Inflammatory macrophage (primary cell): ENCODE measurements at places on chromosomes 12 and 14.

DNA sequence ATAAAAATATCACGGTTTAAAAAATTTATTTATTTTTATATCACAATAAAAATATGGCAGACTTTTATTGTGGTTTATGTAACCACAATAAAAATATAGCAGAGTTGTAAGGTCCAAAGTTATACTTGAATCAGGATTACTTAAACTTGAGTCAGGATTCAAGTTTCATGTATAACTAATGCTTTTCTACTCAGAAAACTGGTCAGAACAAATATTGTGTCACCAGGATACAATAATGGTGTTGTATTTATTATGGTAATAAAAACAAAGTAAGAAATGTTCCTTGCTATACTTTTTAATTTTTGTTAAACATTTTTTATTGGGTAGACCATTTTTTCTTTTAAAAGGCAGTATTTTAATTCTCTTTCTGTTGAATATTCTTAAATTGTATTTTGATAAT, 29.2 kb upstream of the EPS8 start:
- DNase-seq, result no peak

- DNase-seq, result no peak
Observed at GRCh38 chr12:53722450-53723041, 4.7 kb downstream of the CALCOCO1 start.

- DNase-seq, result no peak
Observed at GRCh38 chr12:52338241-52338960, 17.2 kb upstream of the KRT83 start.

DNA sequence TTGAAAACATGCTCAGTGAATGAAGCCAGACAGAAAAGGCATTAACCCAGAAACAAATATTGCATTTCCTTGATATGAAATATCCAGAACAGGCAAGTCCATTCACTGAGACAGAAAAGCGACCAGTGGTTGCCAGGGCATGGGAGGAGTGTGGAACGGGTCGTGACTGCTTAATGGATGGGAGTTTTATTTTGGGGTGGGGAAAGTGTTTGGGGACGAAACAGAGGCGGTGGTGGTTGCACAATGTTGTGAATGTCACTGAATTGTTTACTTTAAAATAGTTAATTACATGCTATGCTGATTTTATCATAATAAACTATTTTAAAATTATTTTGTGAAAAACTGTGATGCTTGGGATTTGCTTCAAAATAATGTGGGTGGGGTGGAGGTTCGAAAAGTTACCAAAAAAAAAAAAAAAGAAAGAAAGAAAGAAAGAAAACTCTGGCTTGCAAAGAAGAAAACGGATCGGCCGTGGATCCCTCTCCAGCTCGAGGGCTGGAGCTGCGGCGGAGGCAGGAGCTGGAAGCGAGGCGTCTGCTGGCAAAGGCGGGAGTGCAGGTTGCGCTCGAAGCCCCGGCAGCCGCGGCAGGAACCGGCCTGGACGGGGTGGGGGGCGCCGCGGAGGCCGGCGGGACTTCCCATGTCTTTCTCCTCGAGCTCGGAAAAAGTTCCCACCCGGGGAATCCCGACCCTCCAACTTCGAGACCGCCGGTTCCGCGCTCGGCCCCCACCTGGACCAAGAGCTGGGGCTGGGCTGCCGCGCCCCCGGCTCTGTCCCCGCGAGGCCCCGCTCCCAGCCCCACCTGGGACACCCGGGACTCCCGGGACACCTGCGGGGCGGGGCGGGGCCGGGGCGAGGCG, 524 bp upstream of the P2RX2 start:
- DNase-seq, result no peak

GRCh38 chr12:49534731-49535278, 4.0 kb upstream of the KCNH3 start:
- no peak for DNase-seq

- peak; percentile 91 for DNase-seq
Observed at GRCh38 chr14:93940437-93940836, 13.3 kb downstream of the FAM181A start.

DNA sequence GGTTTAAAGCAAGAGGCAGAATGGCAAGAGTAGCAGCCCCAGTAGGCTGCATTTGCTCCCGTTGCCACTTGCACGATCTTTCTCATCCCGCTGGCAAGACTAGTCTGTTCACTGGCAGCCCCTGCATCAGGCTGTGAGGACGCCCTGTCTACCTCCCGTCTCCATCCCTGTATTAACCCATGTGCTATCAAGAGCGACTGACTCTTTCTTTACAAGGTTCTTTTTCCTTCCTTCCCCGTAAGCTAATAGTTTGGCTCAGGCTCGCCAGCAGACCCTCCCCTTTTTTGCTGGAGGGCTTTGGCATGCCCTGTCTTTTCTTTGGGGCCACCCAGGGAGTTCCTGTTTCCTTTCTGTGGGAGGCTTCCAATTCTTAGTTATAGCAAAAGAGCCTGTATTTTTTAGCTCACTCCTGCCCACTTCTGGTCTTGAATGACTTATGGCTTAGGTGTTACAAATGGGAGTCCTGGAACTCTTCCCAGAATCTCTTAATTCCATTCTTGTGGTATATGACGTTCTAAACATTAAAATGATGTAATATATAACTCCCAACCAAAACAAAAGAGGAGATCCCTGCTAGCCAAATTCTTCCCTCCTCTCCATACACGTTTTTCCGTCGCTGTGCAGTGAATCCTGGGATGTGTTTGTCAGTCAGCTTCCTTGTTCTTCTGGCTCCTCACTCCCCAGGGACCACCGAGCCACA, 149.0 kb downstream of the PRKCH start:
- DNase-seq, result no peak

- DNase-seq, result no peak
Observed at GRCh38 chr12:124314766-124315165, 19.9 kb downstream of the RFLNA start.

GRCh38 chr12:56411781-56412639, 37.2 kb downstream of the TIMELESS start:
- DNase-seq, result no peak

DNA sequence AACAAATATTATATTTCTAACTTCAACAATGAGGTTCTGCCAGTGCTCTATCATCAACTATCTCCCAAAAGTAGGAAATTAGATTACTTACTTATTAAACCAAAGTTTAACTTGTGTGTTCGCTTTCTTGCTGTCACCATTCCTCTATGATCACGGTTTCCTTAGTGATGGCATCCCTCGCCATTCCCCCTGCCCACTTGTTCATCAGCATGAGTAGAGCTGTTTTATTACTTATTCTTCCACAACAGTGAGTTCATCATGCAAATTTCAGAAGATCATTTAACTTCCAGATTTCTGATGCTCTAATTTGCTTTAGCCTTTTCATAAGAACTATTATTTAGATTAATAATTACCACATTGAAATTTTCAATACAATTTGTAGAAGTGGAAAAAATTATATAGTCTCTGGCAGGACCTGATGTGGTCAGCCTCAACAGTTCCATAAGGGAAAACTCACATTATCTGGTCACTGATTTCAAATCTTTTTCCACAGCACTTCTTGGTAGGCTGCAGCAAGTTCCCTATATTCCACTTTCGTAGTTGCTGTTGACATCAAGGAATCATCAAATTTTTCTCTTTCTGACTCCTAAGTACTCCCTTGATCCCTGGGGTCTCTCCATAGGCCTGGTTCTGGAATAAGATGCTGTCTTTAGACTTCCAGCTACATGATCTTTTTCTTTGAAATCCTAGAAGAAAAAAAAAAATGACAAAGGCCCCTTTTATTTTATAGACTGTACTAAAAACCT, 174.6 kb downstream of the RASSF9 start:
- DNase-seq, result no peak

- DNase-seq, result no peak
Observed at GRCh38 chr14:74507085-74507484, 13.5 kb downstream of the ISCA2 start.

GRCh38 chr12:1531153-1531653, 63.2 kb downstream of the FBXL14 start:
- DNase-seq, result no peak

DNA sequence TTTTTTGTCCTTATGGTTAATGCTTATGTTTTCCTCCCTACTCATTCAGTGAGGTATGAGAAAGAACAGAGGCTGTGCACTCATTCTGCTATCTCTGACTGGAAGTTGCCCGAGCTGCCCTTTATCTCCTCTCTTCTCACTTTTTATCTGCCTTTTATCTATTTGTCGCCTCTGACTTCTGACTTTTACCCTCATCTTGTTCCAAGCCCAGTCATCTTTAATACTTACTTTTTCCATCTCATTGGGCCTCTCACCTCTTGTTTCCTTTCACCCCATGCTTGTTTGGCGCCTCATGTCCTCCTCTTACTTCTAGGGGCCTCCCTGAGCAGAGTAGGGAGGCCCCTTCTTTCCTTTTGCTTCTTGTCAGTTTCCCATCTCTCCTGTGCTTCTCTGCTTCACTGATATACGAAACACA, 50.7 kb downstream of the DIP2B start:
- no peak for DNase-seq

- peak; percentile 94 for DNase-seq
Observed at GRCh38 chr14:90630171-90630806, 185.9 kb downstream of the TTC7B start.

DNA sequence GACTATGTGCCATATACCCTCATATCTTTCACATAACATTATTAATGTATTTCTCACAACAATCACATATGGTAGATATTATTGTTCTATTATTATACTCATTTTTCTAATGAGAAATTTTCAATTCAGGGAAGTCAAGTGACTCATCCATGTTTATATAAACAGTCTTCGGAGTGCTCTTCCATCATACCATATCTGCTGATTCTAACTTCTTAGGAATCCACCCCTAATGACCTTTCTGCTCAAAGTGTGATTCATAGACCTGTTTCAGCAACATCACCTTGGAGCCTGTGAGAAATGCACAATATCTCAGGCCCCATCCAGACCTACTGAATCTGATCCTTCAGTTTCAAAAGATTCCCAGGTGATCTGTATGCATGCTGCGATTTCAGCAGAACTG, 39.8 kb upstream of the OVCH1 start:
- no peak for DNase-seq

DNA sequence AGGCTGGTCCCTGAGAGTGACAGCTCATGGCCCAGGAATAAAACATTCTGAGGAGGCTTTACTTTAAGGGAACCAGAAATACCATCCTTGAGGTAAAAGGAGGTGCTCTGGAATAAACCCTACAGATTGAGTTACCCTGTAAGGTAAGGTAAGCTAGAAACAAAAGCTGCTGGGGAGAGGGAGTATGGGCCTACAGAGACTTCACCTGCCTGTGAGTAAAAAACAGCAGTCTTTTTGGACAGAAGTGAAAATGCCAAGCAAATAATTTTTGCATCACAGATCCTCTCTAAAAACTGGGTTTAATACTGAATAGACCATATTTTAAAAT, 41.2 kb downstream of the CORO1C start:
- DNase-seq, result no peak

- DNase-seq, result no peak
Observed at GRCh38 chr12:76768576-76768975, 4.7 kb downstream of the ZDHHC17 start.

- DNase-seq, result no peak
Observed at GRCh38 chr14:52700701-52701172, 5.4 kb upstream of the ERO1A start.
